T-helper 17 cell (primary cell): ENCODE measurements at places on chromosomes 13 and 19.

DNA sequence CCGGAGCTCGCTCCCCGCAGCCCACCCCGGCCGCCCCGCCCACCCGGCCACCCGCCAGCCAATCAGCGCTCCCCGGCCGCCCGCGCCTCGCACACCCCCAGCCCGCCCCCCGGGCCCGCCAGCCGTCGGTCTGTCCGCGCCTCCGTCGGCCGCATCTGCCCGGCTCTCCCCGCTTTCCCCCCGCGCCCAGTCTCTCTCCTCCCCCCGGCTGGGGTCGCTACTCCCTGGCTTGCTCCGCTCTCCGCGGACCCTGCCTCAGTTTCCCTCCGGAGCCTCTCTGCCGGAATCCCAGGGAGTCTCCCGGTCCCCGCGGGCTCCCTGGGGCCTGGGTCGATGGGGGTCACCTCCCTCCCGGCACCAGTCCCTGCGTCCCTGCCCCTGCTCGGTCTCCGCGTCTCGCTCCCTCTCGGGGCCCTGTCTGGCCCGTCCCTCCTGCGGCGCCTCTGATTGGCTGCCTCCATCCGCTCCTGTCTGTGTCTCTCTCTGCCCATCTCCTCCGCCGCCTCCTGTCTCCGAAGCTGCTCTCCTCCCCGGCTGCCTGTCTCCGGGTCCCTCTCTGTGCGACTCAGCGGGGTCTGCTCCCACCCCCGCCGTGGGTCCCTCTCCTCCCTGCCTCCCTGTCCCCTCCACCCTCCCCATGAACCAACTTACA lies 484 bp downstream of the IL11 start:
- DNase-seq = no peak

GRCh38 chr13:61685682-61686012 lies 270.0 kb upstream of the PCDH20 start:
- no peak for DNase-seq

GRCh38 chr19:28665748-28666147 lies 547.2 kb downstream of the UQCRFS1 start:
- DNase-seq = no peak

GRCh38 chr19:51830274-51830673 lies 35.3 kb downstream of the FPR3 start:
- DNase-seq = no peak

- no peak for DNase-seq
These were observed 450.8 kb downstream of the HS6ST3 start for GRCh38 chr13:96540670-96541069.

DNA sequence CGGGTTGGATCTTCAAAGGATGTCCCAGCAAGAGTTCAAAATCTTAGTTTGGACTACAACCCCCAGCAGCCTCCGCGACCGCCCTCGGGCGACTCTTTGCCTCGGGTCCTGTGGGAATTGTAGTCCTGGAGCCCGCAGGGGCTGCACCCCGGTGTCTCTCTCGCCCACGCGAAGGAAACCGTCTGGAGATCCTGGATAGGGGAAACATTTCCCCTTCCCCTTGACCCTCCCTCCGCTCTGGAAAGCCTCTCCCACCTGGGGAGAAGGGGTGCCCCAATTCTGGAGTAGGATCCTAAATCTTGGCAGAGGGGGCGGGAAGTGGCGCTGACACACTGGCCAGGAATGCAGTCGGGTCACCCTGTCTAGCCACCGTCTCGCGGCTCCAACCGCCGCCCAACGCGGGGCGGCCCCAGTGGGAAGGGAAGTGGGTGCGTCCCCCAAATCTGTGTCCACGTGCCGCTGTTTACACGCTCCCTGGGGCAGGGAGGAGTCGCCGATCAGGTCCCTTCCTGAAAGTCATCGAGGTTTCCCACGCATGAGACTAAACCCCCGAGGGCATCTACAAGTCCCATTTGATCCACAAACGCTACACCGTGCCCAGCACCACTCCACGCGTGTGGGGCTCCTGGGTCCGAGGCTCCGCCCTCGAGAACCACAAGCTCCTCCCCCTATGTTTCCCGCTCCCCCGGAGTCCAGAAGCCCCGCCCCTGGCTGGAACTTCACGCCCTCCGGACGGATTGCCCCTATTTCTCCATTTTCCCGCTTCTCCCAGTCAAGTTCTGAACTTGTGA lies 761 bp upstream of the PPP1R13L start:
- DNase-seq = peak; percentile 70

GRCh38 chr19:50580970-50581634 lies 12.9 kb upstream of the LRRC4B start:
- no peak for DNase-seq

GRCh38 chr19:4776436-4777211 lies 14.9 kb upstream of the FEM1A start:
- DNase-seq = no peak

GRCh38 chr13:75440100-75440499 lies 41.9 kb downstream of the TBC1D4 start:
- no peak for DNase-seq

DNA sequence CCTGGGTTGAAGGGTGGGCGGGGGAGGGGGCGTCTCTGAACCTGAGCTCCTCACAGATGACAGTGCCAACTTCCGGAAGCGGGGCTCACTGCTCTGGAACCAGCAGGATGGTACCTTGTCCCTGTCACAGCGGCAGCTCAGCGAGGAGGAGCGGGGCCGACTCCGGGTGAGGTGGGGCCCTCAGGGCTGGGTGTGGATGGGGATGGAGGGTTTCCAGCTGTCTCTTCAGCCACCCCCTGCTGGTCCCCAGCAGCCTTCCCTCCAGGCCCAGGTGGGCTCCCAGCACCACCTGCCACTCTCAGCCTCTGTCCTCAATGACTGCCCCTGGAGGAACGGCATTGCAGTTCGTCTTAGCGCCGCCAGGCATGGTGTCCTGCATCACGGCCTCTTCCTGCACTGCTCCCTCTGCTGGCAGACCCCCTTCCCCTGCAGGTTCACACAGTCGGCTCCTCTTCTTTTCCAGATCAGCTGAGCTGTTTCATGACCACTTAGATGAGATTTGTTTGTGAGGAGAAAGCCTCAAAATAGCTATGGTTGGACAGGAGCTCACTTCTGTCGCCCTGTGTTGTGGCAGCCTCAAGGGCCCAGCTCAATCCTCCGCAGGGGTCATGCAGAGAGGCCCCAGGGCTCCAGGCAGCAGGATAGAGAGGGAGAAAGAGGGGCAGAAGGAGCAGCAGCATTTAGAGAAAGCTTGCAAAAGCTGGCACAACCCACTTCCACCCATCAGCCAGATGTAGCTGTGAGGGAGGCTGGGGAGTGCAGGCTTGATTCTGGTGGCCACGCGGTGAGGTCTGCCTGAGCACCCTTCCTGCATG lies 2.5 kb upstream of the GARIN5A start:
- DNase-seq = no peak
